Spinal cord (tissue), 10 donors: ENCODE measurements at places on chromosomes 12 and 14.

- DNase-seq: no peak
Observed at GRCh38 chr14:38042322-38042721, 165.4 kb upstream of the SSTR1 start.

DNA sequence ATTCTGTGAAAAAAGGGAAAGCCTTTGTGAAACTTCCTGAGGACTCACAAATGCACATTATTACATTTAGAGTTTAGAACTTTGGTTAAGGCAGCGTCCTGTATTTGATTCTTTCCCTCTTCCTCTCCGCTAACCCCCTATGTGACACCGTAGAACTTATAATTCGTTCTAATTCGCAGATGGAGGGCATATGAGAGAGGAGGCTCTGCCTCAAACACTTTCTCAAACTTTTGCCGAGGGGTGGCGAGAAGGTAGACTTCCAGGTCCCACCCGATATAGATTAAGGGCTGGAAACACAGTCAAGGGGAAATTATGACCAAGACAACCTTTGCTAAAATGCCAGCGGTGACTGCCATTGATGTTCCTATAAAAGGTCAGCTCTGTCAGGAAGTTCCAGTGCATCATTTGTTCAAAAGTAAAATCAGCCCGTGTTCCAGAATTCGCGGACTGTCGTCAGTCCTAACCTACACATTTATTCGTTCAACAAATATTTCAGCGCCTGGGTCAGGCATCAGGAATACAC lies 904 bp upstream of the PAPOLA start:
- DNase-seq: no peak

GRCh38 chr14:24398293-24398652 lies 530 bp upstream of the NYNRIN start:
- peak; percentile 87 for DNase-seq

DNA sequence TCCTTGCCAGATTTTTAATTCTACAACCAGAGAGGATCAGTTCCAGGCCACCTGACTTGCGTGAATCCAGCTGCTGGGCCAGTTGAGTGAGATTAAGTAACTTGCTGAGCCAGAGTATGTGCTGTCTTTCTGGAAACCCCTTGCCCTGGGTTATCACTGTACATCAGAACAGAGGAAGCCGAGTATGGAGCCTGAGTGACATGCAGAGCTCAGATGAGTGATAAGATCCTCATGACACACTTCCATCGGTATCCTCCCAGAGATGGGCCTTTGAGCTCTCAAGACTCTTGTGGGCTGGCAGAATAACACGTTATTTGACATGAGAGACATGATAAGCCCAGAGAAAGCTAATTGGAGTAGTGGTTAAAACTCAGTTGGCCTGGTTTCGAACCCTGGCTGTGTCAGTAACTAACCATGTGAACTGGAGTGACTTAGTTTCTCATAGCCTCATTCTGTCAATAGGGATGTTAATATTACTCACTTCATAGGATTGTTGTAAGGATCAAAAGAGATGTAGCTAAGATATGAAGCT lies 388.1 kb downstream of the ZFP36L1 start:
- no peak for DNase-seq

DNA sequence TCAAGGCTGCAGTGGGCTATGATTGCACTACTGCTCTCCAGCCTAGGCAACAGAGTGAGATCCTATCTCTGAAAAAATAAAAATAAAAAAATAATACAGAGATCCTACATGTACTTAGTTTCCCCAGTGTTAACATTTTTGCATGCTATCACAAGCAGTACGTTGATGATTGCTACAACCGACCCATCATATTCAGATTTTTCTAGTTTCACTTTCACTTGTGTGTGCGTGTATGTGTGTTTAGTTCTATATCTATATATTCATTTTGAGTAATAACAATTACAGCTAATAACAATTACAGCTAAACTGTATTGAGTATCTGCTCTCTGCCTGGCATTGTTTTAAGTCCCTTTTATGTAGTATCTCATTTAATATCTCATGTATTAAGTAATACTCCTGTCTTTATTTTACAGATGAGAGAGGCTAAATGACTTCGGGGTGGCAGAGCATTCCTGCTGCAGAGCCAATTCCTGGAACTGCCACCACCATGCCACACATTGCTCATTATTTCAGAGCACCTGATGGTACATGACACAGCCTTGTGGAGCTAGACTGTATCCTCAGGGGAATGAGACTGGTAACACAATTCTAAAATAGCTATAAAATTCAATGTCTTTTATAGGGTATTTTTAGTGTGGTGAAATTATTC lies 153.1 kb downstream of the BCAT1 start:
- DNase-seq: no peak

- no peak for DNase-seq
Observed at GRCh38 chr14:24439830-24440605, 2.6 kb downstream of the SDR39U1 start.

DNA sequence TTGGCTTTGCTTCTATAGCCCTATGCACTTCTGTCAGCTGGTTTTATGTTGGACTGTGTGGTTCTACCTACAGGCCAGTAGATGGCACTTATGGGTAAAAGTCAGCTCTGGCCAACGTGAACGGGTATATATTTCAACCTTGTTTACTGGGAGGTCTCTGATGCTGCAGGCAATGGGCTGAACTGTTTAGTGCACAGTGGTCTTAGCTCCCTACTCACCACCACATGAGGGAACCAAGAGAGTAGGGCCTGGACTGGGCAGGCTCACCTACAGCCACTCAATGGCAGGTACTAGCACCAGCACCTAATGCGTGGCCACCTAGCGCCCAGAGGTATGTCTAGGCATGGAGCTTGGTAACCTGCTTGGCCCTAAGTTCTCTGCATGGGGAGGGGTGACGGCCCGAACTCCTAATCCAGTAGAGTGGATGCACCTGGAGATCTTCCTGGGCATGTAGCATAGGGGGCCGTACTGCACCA lies 481.8 kb downstream of the TMEM117 start:
- DNase-seq: no peak

DNA sequence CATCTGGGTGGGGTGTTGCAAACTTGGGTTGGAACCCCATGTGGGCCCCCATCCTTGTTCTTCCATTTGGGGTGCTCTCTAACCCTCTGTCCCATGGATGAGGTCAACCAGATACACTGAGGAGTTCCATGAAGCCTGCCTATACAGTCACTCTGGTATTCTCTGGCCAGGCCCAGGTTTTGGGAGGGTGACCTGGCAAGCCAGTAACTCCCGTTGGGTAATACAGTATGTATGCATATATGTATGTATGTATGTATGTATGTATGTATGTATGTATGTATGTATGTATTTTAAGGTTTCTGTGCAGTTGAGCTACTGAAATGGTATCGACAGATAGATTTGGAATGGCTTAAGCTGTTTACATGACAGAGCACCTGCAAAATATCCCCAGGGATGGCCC lies 12.8 kb upstream of the HELB start:
- no peak for DNase-seq

DNA sequence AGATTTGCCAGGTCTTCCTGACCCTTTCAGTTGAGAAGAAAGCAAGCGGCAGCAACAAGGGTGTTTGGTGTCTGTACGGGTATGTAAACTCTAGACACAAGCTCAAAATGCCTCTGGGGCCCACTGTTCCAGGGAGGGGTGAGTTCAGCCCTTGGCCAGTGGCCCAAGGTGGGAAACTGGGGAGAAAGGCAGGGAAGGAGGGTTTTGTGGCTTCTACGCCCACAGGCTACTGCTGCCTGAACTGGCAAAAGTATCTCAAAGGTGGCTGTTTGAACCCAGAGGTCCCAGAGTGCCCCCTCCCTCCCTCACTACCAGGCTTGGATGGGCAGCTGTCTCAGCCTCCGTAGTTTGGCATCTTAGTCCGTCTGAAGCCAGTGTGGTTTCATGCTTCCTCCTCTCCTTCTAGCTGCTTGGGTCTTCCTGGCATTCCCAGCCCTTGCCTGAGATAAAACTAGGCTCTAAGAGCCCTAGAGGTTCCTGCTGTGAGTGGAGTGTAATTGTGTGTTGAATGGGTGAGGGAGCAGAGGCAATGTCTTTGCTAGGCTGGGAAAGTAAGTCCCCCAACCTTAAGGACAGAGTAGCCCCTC lies 5.5 kb downstream of the HOXC5 start:
- no peak for DNase-seq

DNA sequence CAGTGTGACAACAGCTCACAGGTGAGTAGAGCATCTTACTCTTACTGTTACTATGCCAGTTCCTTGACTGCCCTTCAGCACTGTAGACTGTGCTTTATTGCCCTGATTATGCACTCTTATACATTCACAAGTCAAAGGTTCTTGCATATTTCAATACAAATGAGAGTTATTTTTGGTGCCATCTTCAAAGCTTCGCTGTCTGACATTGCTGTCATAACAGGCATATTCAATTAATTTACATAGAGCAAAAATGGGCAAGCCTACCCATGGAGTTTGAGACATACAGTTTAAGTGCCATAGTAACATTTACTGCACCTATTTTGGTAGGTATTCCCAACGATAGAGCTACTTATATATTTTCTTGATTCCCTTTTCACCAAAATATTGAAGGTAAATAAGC lies 107.5 kb upstream of the CNTN1 start:
- no peak for DNase-seq

DNA sequence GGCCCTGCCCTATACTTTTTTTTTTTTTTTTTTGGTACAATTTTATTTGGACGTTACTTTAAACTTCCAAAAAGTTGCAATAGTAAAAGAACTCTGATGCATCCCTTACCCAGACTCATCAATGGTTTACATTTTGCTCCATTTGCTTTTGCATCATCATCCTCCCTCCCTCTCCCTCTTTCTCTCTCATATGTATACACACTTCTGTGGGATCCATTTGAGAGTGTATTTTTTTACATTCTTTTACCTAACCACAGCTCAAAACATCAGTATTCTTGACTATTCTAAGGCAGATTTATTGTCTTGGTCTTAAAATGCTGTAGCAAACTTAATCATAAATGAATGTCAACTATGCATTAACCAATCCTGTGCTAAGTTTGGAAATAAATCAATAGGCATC lies 111.6 kb downstream of the PRICKLE1 start:
- DNase-seq: no peak
